NCI-H510A (cell line): ENCODE measurements at places on chromosomes 3 and 15.

- no peak for DNase-seq
Measured at GRCh38 chr15:41487802-41488201, 5.9 kb upstream of the ITPKA start.

GRCh38 chr3:12138044-12138443 lies 20.7 kb downstream of the TIMP4 start:
- no peak for DNase-seq

- DNase-seq, result no peak
Measured at GRCh38 chr3:193053046-193053435, 135.4 kb upstream of the MB21D2 start.

GRCh38 chr3:26090589-26090988 lies 300.7 kb downstream of the OXSM start:
- DNase-seq, result no peak

GRCh38 chr15:78177447-78177873 lies 28.3 kb downstream of the IDH3A start:
- no peak for DNase-seq

DNA sequence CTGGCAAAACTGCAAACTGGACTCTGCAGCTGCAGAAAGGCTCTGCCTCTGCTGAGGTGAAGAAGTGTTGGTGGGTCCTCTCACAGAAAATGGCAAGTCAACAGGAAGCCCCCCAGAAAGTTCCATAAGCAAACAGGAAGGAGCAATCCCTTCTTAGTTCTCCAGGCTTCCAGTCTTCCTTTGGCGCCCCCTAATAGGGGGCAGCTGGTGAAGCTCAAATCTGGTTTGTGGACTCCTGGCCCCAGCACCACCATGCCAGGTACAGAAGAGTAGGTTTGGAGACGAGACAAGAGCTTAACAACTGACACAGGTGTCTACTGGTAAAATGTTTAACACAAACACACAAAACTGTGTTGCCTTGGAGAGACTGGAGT lies 35.5 kb downstream of the LEO1 start:
- no peak for DNase-seq

- DNase-seq, result peak; percentile 76
Measured at GRCh38 chr15:39171944-39172368, 408.9 kb upstream of the THBS1 start.

- DNase-seq, result no peak
Measured at GRCh38 chr15:35095941-35096340, 10.8 kb upstream of the NANOGP8 start.

DNA sequence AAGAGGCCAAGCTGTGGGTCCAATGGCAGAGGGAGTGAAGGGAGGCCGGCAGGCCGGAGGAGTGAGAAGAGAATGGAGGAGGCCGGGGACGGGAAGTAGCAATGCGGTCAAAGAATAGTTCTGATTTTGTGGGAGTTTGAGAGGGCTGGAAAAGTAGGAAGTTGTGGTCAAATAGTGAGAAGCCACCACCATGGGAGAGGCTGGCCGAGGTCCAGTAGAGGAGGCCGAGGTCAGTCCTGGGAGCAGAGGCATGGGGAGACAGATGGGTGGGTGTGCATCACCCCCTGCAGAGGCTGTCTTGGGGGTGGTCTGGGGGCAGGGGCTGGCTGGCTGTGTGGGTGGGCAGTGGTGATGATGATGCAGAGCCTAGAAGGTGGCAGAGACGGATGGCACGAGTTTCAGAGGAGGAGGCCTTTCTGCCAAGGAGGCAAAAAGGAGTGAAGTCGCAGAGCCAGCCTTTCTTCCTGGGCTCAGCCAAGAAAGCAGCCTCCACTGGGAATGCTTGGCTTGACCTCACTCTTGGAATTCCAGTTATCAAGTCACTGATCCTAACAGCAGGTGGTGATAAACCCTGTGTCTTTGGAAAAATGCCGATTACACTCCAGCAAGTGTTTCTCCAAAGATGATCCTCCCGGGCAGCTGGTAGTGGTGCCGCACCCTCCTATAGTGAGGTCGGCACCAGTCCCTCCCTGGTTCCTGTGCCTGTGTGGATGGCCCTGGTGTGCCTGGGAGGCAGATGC lies 57.3 kb downstream of the ARNT2 start:
- no peak for DNase-seq

GRCh38 chr3:172552607-172553006 lies 29.4 kb upstream of the TNFSF10 start:
- DNase-seq, result no peak

- DNase-seq, result no peak
Measured at GRCh38 chr15:75002398-75002797, 7.0 kb downstream of the SCAMP5 start.

- DNase-seq, result no peak
Measured at GRCh38 chr3:119967353-119968006, 126.8 kb downstream of the GSK3B start.

GRCh38 chr3:4981665-4982494 lies 2.6 kb downstream of the BHLHE40 start:
- no peak for DNase-seq

DNA sequence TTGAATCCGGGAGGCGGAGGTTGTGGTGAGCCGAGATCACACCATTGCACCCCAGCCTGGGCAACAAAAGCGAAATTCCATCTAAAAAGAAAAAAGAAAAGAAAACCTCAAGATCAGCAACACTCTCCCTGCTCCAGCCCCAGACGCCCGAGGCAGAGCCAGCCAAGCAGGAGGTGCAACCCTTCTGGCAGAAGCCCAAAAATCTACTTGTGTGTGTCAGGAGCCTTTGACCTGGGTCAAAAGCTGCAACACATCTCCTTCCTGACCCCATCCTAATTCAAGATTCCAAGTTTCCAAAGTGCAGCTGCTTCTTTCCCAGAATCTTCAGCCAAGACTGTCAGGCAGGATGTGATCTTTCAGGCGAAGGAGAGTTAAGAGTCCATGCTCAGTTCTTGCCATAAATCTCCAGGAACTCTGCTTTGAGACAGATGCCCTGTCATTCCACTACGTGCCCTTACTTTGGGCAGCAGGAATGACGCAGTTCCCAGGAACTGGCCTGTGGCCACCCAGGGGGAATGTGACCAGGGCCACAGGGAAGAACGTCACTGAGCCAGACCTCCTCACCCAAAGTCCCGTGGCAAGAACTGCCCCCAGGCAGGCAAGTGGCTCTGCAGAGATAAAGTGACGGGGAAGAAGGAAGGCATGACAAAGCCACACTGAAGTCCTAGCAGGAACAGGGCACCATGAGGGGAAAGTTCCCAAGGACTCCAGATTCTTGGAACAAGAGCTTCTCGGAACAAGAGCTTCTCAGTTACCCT lies 39.4 kb downstream of the SH3BP5 start:
- DNase-seq, result no peak

- DNase-seq, result no peak
Measured at GRCh38 chr15:57220205-57220604, 156.1 kb upstream of the CGNL1 start.

DNA sequence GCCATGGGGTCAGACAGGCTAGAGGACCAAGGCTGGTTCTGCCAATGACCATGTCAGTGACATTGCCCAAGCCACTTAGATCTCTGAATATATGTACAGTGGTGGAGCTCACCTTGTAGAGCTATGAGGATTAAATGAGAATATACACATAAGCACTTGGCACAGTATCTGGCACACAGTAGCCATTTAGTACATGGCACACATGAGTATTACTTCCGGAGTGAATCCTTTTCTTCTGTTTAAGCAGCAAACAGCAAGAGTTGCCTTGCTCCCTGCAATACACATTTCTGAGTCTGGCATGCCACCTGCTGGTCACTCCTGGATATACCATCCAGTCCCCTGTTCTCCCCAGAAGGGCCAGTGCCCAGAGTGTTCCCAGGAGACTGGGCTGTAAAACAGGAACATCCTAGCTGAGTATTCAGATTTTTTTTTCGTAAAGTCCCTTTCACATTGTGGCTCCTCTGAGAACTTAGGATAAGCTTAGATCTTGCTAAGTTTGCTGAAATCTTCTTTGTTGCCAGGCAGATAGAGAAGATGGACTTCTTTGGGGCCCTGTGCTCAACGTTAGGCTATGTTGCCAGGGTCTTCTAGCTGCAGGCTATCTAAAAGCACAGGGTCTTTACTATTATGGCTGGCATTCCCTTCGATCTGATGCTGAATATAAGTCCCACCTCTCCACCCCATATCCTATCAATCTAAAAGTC lies 203.4 kb downstream of the ADAMTS9 start:
- no peak for DNase-seq

DNA sequence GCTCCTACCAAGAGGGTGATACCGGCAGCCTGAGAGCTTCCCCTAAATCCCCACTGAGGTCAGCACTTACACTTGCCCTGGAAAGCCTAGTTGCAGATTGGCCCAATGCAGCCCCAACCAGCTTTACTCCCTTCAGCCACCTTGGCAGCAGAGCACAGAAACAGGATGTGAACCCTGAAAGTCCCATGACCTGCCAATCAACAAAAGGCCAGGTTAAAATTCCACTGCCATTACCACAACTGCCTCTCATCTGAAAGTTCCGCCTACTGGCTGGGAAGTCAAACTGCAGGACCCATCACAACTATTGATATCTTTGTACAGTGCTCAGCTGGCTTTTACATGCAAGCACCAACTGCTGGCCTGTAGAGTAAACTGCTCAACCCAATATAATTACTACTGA lies 156.2 kb downstream of the ZMAT3 start:
- DNase-seq, result no peak

- DNase-seq, result no peak
Measured at GRCh38 chr3:99949956-99950670, 132.5 kb downstream of the CMSS1 start.

DNA sequence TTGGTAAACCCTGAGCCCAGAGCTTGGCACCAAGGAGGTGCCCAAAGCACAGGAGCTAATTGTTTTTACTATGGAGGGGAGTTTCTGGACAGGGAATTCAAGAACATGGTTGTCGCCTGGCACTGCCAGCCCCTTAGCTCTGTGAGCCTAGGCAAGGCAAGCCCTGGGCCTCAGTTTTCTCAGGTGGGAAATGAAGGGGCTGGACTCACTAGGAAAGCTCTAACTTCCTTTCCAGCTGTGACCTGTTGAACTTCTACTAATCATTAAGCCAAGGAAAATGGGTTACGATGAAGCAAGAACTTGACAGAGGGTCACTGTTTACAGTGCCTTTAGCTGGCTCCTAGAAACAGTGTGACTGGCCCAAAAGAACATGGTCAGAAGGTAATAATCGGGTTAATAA lies 277.2 kb downstream of the SHQ1 start:
- no peak for DNase-seq

DNA sequence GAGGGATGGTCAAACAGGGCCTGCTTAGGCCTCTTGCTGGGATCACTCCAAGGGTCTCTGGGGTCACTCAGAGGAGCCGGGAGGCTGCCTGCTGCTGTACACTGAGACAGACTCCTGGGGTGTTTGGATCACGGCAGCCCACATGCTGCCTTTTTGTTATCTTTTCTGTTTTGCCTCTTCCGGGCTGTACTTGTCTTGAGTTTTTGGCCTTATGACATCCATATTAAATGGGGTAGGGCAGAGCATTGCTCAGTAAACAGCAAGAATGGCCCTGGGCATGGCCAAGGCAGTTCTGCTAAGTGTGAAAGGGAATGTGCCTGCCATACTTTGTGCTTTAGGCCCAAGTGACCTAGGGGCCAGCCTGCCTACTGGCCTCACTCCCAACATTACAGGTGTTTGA lies 771 bp upstream of the ENTPD3 start:
- DNase-seq, result no peak

GRCh38 chr3:126156468-126156867 lies 23.9 kb downstream of the ALDH1L1 start:
- no peak for DNase-seq

- DNase-seq, result no peak
Measured at GRCh38 chr3:190044142-190044541, 76.6 kb downstream of the P3H2 start.

DNA sequence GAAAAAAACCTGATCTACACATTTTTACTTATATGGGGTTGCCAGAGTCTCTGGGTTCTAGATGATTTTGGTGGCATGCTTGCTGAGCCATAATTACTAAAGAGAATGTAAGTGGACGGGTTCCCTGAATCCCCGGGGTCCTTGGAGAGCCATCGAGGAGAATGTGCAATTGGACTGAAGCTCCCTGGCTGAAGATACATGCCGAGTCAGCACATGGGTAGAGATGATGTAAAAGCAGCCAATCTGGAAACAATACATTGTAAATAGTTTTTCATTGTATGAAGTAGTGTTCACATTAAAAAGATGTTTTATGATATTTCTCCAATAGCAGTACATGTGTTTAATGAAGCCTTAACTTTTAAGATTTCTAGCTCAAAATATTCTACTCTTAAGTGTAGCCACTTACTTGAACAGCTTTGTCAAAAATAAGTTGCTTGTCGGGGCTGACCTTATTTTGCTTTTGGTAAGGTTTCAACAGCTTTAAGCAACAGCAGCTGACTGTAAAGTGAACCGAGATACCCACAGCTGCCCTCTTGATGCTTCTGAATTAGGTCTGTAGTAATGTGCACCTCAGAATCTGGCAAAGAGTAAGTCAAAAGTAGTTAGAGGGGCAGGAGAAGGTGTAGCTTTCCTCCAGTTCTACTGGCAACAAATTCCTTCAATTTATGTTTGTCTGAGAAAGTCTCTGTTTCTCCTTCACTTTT lies 205.7 kb downstream of the PLCL2 start:
- no peak for DNase-seq

- DNase-seq, result no peak
Measured at GRCh38 chr15:56866803-56867202, 51.6 kb upstream of the TCF12 start.
